ENCODE measurements at places on chromosomes 3 and 15.
A peak's percentile ranks its signal among the peaks of the same experiment; 100 is the strongest.

- no peak for DNase-seq
These were observed 2.2 kb upstream of the ISG20 start for GRCh38 chr15:88636654-88637053.

DNA sequence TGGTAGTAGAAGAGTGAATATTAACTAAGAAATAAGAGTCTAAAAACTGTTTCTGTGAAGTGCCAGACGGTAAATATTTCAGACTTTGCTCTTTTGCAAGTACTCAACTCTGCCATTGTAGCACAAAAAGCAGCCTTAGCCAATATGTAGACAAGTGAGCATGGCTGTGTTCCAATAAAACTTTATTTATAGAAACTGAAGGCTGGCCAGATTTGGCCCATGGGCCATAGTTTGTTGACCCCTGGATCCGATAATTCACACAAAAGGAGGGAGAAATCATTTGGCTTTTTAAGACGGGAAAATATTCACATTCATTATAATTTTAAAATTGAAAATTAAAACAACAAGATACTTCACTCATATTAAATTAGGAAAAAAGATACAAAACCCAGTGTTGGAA is 15.4 kb downstream of the EID1 start:
- no peak for DNase-seq

DNA sequence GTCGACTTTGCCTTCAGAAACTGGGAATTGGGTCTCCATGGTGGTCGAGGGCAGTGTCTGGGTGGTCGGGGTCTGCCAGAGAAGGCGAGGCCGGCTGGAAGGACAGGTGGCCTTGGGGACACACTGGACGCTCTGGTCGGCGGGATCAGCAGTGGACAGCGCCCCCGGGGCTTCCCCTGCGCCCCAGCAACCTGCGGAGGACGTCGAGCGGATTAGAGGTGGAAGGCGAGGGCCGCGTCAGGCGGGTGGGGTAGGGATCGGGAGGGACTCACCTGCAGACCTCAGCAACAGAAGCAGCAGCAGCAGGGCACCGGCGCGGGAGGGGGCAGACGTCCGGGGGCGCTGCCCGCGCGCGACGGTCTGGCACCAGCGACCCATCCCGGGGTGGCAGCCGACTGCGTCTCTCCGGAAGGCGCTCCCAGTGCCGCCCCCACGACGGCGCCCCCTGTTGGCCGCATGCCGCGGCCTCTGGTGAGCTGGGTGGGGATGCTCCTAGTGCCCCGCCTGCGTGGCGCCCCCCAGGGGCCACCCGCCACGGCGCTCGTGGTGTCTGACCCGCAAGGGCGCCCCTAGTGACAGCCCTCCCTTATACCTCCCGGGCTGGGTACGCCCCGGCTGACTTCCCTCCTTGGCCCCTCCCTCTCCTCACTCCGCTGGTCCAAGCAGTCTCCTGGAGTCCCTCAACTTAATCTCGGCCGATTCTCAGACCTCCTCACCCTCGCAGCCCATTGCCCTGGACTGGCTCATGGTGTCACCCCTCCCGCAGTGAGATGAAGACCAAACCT is at the start of gene PRSS50:
Gene PRSS50, minus strand, starts transcription at position 423 of the 785 bp plus-strand sequence. Its CDS starts 45 bp downstream, at position 378.
- DNase-seq, result no peak

GRCh38 chr3:11150256-11150655 is 4.0 kb upstream of the HRH1 start:
- DNase-seq, result no peak

- no peak for DNase-seq
These were observed 23.0 kb downstream of the CRYGS start for GRCh38 chr3:186520957-186521842.

GRCh38 chr3:71070497-71071463 is 512.7 kb downstream of the FOXP1 start:
- no peak for DNase-seq

- no peak for DNase-seq
These were observed 161.9 kb downstream of the PLCL2 start for GRCh38 chr3:17046623-17047022.

- DNase-seq, result no peak
These were observed 222.1 kb downstream of the FAM43A start for GRCh38 chr3:194907811-194908210.

DNA sequence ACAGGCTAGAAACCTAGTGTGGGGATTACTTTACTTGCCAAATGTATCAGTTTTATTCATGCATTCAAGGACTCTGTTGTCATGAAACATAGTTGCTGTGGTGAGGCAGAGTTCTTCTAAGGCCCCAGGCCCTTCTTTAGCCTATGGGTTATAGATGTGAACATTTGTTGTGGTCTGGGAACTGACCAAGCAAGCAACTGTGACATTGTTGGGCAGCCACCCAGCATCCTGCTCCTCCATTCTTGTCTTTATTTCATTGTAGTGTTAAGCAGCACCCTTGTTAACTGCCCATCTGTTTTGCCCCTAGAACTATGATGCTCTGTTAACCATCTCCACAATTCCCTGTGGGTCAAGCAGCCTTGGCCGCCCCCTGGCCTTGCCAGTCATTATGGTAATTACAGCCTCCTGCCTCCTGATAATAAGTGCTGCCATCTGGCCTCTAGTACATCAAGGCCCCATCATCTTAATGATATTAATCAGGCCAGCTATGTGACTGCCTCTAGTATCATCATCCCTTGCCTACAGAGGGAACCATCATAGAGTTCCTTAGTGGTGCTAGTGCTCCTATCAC is 12.2 kb upstream of the IFT57 start:
- no peak for DNase-seq

DNA sequence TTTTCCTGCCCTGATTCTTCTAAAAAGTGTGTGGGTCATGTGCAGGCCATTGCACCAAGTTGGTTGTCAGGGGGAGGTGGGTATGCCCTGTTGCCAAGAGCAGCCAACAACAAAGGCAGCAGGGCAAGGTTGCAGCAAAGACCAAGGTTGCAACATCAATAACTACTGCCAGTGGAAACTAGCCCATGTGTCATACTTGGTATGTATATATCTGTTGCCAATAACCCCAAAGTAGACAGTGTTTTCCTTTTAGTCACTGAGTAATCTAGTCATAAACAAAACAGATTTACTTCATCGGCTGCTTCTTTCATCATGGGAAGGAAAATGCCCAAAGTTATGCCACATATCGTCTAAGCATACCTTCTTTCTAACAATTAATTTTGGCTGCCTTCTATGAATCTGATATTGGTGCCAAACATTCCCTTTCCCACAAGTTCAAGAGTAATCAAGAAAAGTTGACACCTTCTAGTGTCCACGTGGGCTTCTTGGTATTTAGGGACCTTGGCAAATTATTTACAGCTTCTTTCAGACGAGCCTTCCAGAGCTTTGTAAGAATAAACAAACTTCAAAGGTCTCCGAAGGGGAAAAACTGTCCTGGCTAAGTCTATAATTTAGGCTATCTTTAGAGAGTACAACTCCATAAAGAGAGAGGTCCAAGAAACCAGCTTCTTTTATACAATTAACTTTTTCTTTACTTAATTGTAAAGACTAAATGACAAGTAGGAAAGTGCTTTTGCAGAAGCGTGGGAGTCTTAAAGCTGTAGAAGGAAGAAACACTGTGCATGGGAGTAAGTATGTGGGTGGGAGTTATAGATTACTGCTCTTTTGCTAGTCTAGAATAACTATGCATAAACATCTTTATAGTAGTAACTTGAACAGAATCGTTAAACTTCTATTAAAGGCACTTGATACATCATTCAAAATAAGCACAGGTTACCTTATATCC is 10.0 kb upstream of the MBNL1 start:
- peak; percentile 98 for DNase-seq

GRCh38 chr3:189714991-189715961 is 84.1 kb downstream of the TP63 start:
- DNase-seq, result peak; percentile 61

DNA sequence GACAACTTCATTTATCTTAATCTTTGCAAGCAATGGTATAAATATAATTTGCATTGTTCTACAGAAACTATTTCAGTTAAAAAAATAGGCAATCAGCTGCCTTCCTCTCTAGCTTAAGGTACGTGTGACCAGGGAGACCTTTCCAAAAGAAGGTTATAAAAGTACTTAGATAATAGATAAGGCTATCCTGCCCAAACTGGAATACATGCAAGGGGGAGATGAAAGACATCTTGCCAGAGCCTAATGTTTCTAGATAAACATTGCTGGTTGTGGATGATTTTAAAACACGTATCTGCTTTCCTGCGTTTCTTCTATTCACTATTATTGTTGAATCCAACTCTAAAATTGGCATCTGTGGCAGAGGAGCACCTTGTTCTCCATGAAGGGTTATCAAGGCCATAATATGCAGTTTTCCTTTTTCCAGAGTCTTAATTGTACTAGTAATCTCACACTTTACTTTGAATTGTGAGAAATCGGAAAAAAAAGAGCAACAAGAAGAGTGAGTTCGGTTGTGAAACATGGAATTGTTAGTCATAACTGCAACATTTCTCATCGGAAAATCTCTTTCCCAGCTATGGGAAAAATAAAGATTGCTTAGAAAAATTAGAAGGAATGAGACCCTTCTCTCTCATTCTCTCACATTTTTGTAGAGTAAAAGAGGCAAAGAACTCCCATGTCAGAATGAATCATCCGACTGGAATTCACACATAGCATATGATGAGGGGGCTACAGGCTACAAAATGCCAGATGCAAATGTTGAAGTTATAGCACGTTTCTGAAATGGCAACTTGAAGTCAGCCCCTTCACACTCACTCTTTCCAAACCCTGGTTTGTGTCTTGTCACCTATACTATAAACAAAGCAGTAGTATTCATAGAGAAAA is 936.1 kb upstream of the NR2F2 start:
- no peak for DNase-seq

GRCh38 chr3:168608926-168609325 is 513.2 kb upstream of the GOLIM4 start:
- no peak for DNase-seq

GRCh38 chr3:55639896-55640765 is 153.0 kb upstream of the WNT5A start:
- no peak for DNase-seq

DNA sequence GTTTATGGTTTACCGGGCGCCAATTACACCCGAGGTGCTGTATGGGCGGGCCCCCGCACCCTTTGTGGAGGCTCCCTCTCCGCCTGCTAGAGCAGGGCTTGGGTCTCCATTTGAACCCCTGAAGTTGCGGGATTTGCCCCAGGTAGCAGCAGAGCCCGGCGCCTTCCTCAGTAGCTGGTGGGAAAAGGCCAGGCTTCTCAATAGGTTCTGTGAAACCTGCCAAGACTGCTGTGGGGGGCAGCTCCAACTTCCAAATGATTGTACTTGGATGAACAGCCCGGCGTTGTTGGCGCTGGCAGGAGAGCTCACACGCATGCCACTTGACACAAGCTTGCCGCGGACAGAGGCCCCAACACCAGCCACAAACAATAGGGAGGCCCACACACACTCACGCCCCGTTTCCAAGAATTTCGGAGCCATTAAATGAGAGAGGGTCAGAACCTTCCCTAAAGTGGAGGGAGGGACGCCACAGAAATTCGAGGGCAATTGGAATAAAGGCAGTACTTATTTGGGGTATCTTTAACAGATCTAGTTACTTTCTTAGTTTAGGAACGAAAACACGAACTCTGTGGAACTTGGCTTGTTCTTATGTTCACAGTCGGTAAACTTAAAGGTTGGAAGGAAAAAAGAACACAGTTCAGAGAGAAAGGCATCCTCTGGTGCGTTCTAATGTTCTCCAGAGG is 1.4 kb downstream of the EPHB3 start:
- no peak for DNase-seq

- no peak for DNase-seq
These were observed 188.7 kb downstream of the THSD4 start for GRCh38 chr15:71303977-71304376.

GRCh38 chr3:67655364-67656121 is 1.1 kb upstream of the SUCLG2 start:
- DNase-seq, result no peak

DNA sequence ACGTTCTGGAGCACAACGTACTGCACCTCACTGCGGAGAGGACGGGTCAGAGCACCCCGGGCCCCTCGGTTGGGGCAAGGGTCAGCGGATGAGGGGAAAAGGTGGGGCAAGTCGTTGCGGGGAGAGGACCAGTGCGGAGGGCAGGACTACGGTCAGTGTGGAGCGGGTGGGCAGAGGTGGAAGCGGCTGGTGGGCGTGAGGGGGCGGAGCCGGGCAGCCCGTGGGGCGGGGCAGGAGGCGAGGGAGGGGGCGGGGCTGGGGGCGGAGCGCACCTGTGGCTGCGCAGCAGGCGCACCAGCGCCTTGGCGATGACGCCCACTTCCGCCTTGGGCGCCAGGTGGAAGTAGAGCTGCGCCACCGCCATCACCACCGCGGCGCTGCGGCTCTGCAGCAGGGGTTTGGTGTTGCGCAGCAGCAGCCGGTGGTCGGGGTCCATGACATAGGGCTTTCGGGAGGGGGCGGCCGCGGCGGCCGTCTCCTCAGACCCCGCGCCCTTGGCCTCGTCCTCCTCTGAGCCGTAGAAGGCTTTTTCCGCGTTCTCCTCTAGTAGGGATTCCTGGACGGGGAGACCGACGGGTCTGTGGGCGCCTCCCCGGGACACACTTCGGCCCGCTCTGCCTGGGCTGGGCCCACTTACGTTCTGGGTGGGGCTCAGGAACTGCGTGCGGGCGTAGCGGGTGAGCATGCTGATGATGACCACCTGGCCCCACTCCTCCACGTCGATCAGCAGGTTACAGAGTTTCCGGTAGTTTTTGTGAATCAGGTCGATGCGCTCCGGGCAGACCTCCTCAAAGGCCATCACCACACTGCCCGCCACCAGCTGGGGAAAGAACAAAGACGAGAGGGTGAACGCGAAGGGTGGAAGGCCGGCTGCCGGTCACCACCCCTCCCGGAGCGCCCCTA is 29.2 kb downstream of the AP3B2 start:
- no peak for DNase-seq

DNA sequence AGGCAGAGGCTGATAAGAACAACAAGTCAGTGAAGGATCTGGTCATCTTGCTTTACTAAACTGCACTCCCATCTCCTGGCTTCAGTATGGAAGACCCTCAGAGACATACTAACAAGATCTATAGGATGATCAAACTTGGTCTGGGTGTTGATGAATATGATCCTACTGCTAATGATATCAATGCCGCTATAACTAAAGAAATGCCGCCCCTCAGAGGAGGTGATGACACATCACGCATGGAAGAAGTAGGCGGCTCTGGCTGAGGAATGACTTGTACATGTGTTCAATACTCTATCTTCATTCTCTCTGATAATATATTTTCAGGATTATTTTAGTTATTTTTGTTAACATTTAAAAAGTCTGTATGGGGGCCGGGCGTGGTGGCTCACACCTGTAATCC is 17.5 kb upstream of the EIF2B5 start:
- DNase-seq, result no peak

Data from AG09309 (cell line).